Thyroid gland (tissue), 4 donors: ENCODE measurements at places on chromosomes 1 and 21. TPM values are rescaled to one million over a fixed set of nuclear protein-coding genes. Genes with fewer than 3 reads are reported as not detected.

CDC42BPA gene
- total RNA-seq: 25.0 TPM

AKR7A2 gene
- total RNA-seq: 99.8 TPM

GNG4 gene
- total RNA-seq: 0.13 TPM

GCSAML gene
- total RNA-seq: not detected

RNF186 gene
- not detected for total RNA-seq

C1orf56 gene
- 16.2 TPM for total RNA-seq

- no peak overlapping the region for H3K4me3 ChIP-seq
- no peak overlapping the region for H3K27ac ChIP-seq
- H3K36me3 ChIP-seq: peaks cover 12% of the 10 kb centered on the region
- H3K4me1 ChIP-seq: peaks cover 6% of the 10 kb centered on the region
- no peaks in the 10 kb centered on the region for H3K27me3 ChIP-seq
- no peak for DNase-seq
Observed at GRCh38 chr1:151759241-151759640, 4.1 kb downstream of the MRPL9 start.

DNA sequence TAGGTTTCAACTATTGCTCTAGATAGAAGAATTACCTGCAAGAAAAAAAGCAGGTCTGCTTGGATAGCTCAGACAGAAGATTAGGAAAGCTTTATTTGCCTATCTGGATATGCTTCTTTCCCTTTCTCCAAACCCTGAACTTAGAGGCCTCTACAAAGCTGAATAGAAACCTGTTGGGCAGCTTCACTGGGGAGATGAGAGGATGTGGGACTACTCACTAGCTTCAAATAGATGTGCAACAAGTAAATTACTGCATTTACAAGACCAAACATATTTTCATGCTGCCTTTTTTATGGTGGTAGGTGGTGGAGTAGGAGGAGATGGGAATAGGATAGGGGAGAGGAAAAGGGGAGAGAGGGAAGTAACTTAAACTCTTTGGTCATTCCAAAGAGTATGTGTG is 6.4 kb downstream of the CLCA2 start:
- peak overlapping the region; percentile 44 for H3K27ac ChIP-seq
- no peak overlapping the region for H3K4me3 ChIP-seq

DNA sequence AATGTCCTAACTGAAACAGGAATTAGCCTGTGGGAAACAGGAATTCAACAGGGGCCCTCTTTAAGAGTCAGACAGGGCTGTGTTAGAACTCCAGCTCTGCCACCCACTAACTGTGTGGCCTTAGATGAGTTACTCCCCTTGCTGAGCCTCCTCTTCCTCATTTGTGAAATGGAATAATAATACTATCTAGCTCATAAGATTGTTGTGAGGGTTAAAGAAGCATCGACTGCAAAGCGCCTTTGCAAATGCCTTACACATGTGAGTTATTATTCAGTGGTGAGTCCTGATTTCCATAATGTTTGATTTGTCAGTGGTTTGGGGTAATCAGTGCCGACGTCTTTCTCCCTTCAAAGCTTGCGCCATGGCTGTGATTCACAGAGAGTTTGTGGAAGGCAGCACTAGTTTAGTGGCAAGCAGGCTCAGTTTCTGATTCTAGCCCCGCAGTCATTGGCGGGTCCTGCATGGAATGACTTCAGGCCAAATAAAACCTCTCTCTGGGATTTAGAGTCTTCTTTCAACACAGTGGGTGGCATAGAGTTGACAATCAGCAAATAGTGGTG is 388.5 kb downstream of the PLPP3 start:
- no peak overlapping the region for H3K4me3 ChIP-seq
- H3K27ac ChIP-seq: no peak overlapping the region
- H3K27me3 ChIP-seq: no peaks in the 10 kb centered on the region
- no peaks in the 10 kb centered on the region for H3K36me3 ChIP-seq

DNA sequence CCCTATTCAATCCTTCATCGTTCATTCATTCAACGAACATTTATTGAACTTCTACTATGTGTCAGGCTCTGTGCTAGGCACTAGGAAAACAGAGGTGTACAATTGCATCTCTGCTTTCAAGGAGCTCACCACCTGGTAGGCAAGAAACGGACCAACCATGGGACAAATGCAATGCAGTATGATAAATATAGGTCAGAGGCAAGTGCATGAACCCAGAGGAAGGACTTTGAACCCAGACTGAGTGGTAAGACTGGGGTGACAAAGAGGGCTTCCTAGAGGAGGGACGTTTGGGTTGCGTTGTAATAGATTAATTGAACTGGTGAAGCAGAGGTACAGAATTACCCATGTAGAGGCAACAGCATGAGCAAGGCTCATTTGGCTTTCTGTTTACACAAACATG is 16.4 kb downstream of the CD2 start:
- no peaks in the 10 kb centered on the region for H3K27me3 ChIP-seq
- H3K27ac ChIP-seq: no peak overlapping the region
- DNase-seq: no peak
- H3K4me3 ChIP-seq: no peak overlapping the region
- H3K36me3 ChIP-seq: no peaks in the 10 kb centered on the region

DNA sequence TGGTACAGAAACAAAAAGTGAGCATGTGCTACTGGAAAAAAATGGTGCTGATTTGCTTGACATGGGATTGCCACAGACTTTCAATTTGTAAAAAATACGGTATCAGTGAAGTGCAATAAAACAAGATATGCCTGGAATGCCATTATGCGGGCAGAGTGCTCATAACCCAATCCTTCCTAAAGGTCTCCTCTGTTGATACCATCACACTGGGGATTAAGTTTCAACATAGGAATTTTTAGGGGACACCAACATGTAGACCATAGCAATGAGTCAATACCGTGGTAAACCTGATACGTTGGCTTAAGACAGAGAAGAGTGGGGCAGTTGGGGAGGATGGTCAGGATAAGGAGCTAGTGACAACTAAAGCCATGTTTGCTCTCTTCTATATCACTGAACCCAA is 20.5 kb downstream of the MX1 start:
- peaks cover 39% of the 10 kb centered on the region for H3K36me3 ChIP-seq
- H3K27me3 ChIP-seq: no peaks in the 10 kb centered on the region
- no peak overlapping the region for H3K27ac ChIP-seq
- no peak for DNase-seq
- H3K4me3 ChIP-seq: no peak overlapping the region

GRCh38 chr1:31736675-31737074 is 27.5 kb downstream of the ADGRB2 start:
- H3K27me3 ChIP-seq: no peaks in the 10 kb centered on the region
- H3K4me1 ChIP-seq: no peaks in the 10 kb centered on the region
- no peak for DNase-seq
- H3K36me3 ChIP-seq: no peaks in the 10 kb centered on the region
- H3K4me3 ChIP-seq: no peak overlapping the region

DNA sequence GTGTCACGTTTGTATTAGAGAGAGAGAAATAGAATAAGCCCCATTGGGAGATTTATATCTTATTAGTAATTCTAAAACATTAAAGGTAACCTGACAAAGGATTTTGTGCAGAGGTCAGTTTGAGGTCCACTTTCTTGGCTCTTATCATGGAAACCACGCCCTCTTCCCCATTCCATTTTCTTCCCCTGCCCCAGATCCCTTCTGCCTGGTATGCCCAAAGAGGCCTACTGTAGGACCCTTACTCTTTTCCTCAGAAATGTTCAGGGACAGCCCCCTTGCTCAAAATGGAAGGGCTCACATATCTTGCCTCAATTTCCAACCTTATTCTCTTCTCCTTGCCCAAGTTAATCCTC is 9.6 kb downstream of the CCDC185 start:
- no peaks in the 10 kb centered on the region for H3K36me3 ChIP-seq
- H3K27me3 ChIP-seq: no peaks in the 10 kb centered on the region
- DNase-seq: no peak
- no peak overlapping the region for H3K27ac ChIP-seq

DNA sequence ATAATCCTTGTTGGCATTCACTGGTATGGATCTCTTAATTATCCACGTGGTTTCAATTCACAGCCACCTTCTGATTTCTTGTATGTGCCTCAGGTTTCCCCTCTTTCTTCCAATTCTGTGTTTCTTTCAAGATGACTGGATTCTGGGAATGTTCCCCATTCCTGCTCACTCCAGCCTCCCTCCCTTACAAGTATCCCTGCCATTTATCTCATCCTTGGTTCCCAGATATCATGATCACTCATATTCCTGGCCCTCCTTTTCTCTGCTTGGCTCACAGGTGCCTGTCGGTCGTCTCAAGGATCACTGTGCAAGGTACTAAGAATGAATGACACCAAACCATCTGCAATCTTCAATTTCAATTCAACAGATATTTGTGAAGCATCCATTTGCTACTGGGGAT is 279.2 kb downstream of the ASTN1 start:
- no peaks in the 10 kb centered on the region for H3K27me3 ChIP-seq
- H3K36me3 ChIP-seq: no peaks in the 10 kb centered on the region
- no peak overlapping the region for H3K27ac ChIP-seq
- H3K4me3 ChIP-seq: no peak overlapping the region
- no peak for DNase-seq

DNA sequence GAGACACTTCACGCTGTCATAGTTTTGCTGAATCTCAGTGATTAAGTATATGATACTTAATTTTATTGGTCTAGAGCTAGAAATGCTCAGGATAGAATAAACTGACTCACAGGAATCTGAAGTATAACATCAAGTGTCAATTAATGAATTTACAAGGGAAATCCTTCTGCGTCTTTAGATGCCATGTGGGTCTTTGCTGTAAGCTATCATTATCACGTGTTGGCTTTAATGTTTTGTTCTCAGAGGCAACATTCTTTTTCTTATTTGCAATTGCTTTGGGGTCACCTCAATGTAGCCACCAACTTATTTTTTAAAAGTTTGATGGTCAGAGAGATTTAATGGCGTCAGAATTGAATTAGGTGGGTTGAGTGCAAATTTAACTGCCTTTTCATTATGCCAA is 680.1 kb upstream of the PTBP2 start:
- no peaks in the 10 kb centered on the region for H3K36me3 ChIP-seq
- no peak overlapping the region for H3K4me3 ChIP-seq
- H3K4me1 ChIP-seq: no peaks in the 10 kb centered on the region
- H3K27me3 ChIP-seq: no peaks in the 10 kb centered on the region
- DNase-seq: no peak
- no peak overlapping the region for H3K27ac ChIP-seq

DNA sequence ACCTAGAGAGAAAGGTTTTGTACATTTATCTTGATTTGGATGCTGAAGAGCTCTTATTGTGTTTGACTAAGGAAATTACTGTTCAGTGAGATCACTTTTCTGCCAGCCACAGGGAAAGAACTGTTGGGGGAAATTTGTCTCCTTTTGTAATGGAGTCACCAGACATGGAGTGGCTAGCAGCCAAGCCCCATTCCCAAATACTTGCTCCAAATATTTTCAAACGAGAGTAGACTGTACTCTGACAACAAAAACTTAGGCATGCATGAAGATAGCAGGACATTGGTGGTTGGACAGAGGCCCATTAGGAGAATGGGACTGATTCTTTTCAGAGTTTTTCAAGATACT is 21.1 kb downstream of the IPO9 start:
- peaks cover 26% of the 10 kb centered on the region for H3K4me1 ChIP-seq
- H3K4me3 ChIP-seq: no peak overlapping the region
- peak; percentile 87 for DNase-seq
- peaks cover 28% of the 10 kb centered on the region for H3K36me3 ChIP-seq

- H3K4me1 ChIP-seq: peaks cover 35% of the 10 kb centered on the region
- no peak overlapping the region for H3K27ac ChIP-seq
- no peak for DNase-seq
- H3K27me3 ChIP-seq: no peaks in the 10 kb centered on the region
- no peak overlapping the region for H3K4me3 ChIP-seq
Observed at GRCh38 chr1:198169672-198170071, 12.9 kb downstream of the NEK7 start.

GRCh38 chr1:246001837-246002230 is 505.2 kb downstream of the SMYD3 start:
- no peak overlapping the region for H3K27ac ChIP-seq
- peaks cover 7% of the 10 kb centered on the region for H3K4me1 ChIP-seq
- no peaks in the 10 kb centered on the region for H3K27me3 ChIP-seq
- H3K36me3 ChIP-seq: no peaks in the 10 kb centered on the region
- no peak for DNase-seq

- no peaks in the 10 kb centered on the region for H3K27me3 ChIP-seq
- H3K27ac ChIP-seq: peak overlapping the region; percentile 91
- DNase-seq: peak; percentile 69
- H3K36me3 ChIP-seq: peaks cover 16% of the 10 kb centered on the region
- no peak overlapping the region for H3K4me3 ChIP-seq
Observed at GRCh38 chr1:109089242-109090015, 1.1 kb upstream of the TMEM167B start.

GRCh38 chr1:9475061-9475627 is 64.1 kb upstream of the SLC25A33 start:
- no peaks in the 10 kb centered on the region for H3K27me3 ChIP-seq
- DNase-seq: no peak
- no peaks in the 10 kb centered on the region for H3K36me3 ChIP-seq
- H3K4me1 ChIP-seq: peaks cover 8% of the 10 kb centered on the region

DNA sequence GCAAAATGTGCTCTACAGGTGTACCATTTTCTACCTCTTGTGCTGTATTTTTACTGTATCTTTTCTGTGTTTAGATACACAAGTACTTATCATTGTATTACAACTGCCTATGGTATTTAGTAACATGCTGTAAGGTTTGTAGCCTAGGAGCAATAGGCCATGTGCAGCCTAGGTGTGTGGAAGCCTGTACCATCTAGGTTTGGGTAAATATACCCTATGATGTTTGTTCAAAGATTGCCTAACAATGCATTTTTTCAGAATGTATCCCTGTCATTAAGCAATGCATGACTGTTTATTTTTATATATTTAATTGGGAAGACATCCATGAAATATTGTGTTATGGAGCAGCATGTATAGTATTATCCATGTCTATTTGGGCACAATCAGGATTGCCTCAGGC is 11.0 kb downstream of the ETV3L start:
- no peak overlapping the region for H3K27ac ChIP-seq
- H3K4me3 ChIP-seq: no peak overlapping the region
- H3K27me3 ChIP-seq: no peaks in the 10 kb centered on the region
- peaks cover 9% of the 10 kb centered on the region for H3K4me1 ChIP-seq

GRCh38 chr1:232939748-232940147 is 10.7 kb upstream of the NTPCR start:
- DNase-seq: no peak
- H3K27me3 ChIP-seq: no peaks in the 10 kb centered on the region
- no peak overlapping the region for H3K27ac ChIP-seq

- H3K4me3 ChIP-seq: no peak overlapping the region
- H3K36me3 ChIP-seq: no peaks in the 10 kb centered on the region
- no peaks in the 10 kb centered on the region for H3K27me3 ChIP-seq
- no peak overlapping the region for H3K27ac ChIP-seq
- no peaks in the 10 kb centered on the region for H3K4me1 ChIP-seq
Observed at GRCh38 chr1:168312718-168313604, 32.3 kb downstream of the TBX19 start.

GRCh38 chr1:22738069-22738435 is 27.4 kb downstream of the EPHB2 start:
- H3K27ac ChIP-seq: no peak overlapping the region
- no peak for DNase-seq
- no peaks in the 10 kb centered on the region for H3K36me3 ChIP-seq

DNA sequence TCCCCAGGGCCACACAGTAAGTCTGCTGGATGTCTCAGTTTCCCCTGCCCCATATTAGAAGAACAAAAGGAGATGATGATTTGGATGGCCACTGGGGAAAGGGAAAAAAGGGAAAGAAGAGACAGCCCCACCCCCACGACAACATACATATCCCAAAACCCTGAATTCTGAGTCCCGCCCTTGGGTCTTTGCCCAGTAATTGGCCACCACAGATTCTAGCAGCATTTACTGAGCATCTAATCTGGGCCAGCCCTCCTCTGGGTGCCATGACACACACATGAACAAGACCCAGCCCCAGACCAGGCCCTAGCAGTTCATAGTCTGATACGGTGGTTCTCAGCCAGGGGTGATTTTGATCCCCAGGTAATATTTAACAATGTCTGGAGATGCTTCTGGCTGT is 5.2 kb upstream of the TTC4 start:
- no peak overlapping the region for H3K4me3 ChIP-seq
- no peaks in the 10 kb centered on the region for H3K27me3 ChIP-seq
- H3K36me3 ChIP-seq: no peaks in the 10 kb centered on the region
- DNase-seq: no peak
